ENCODE measurements at places on chromosomes 6 and 20.

DNA sequence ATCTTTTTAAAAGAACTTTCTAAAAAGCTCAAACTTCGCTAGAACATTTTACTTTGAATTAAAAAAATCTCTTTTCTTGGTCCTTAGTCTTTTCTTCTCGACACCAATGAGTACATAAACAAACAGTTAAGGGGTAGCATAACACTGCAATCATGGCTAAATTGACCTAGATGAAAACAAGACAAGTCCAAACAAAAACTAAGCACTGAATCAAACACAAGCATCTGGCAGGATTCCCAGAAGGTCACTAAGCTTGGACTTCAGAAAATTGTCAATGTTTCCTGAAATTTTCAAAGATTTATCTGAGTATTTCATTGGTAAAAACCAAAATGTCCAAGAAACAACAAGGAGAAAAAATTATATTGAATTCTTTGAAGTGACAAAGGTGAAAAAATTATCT is 5.0 kb downstream of the COL21A1 start:
- no peak for DNase-seq

- DNase-seq: no peak
These were observed 91.3 kb downstream of the PDE10A start for GRCh38 chr6:165571721-165572132.

GRCh38 chr6:160398674-160399271 is 50.6 kb downstream of the SLC22A3 start:
- no peak for DNase-seq

DNA sequence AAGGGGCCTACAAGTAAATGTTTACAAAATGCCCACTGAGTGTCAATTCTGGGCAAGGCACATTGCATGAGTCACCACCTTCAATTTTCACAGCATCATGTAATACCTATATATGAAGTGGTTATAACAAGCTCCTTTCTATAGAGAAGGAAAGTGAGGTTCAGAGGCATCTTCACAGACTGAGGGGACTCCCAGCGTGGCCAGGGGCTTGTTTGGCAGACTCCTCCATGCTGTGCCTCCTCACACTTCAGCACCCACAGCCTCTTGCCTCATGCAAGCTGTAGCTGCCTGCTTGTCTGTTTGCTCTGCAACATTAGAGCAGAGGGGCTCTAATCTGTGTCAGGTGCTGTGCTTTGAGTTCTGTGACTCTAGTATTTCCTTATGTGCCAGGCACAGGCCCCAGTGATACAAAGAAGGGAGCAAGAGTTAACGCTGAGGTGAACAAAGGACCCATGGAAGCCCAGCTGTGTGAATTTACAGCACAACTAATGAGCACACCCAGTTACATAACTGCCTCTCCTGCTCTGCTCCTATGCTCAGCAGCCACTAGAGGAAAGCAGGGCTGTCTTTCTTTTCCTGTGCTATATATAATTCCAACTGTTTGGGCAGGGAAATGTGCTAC is 72.3 kb downstream of the ZHX3 start:
- no peak for DNase-seq

- no peak for DNase-seq
These were observed 258.5 kb downstream of the KIF16B start for GRCh38 chr20:16314748-16315159.

DNA sequence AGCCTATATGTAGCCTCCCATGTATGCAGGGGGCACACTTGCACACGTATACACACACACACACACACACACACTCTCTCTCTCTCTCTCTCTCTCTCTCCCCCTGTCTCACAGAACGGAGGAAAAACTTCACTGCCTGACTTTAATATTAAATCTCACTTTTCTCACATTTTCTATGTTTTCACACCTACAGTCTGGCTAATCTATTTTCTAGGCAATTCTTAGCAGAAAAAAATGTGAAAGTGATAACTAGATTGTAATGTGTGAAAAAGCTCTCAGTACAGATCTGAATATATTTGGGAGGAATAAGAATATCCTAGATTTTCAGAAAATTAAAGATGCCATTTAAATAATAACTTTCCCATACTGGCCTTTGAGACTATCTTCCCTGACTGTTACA is 120.9 kb downstream of the MCHR2 start:
- DNase-seq: no peak

DNA sequence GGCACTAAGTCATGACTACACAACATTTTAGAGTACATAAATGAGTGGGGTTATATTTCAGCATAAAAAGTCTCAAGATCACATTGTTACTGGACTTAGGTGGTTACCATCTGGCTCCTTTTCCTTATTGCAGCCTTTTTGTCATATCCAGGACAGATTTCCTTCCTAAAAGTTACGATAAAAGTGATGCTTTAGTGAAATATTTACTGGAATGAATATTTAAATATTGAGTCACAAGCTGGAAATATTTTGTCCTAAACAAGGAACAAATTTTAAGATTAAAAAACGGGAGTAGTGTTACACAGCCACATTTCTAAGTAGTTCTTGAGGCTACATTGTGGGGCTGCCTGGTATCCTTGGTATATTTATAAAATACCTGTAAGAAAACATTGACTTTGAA is 52.2 kb downstream of the CDC40 start:
- no peak for DNase-seq

DNA sequence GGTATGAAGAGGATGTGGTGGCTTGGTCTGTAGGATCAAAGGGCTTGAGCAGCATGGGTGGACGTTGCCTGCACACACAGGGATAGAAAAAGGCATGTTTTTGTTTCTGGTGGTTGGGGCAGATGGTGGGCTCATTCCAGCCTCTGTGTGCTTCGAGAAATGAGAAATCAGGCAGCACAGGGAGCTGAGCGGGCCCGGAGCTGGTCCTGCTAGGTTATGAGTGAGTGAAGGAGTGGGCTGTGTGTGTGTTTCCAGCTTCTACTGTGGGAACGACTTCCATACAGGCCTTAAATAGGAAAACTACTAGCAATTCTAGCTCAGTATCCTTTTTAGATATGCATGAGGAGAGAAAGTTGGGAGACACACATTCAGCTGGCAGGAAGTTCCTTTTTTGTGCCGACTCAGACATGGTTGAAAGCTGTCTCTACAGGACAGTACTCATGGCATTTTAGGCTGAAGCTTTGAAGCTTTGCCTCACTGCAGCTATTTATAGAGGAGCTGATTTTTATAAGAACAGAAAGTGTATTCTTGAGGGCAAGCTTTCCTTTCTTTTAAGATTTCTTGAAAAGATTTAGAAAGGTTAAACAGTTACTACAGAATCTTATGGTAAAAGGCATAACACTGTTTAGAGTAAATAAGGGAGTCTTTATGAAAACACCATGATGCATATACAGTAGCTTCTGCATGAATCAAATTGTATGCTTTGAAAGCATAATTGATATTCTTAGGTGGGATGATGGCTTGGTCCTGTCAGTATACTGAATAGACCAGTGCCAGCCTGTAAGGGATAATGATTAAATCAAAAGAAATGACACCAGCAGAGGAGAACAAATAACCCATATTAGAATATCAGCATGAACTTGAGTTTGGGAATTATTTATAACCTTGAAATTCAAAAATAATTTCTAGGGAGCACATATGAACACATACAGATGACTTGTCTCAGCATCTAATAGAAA is 104.0 kb upstream of the MAN1A1 start:
- no peak for DNase-seq

Measured in left ventricle myocardium inferior (tissue), 1 donor.